H9 (cell line): ENCODE measurements at places on chromosomes 4 and X. TPM values are rescaled to one million over a fixed set of nuclear protein-coding genes. Genes with fewer than 3 reads are reported as not detected.

MTHFD2L gene
- total RNA-seq, result 10.0 and 11.6 TPM in 2 replicates

ADH7 gene
- total RNA-seq, result not detected in 2 replicates

MMRN1 gene
- not detected in 2 replicates for total RNA-seq

PRKG2 gene
- total RNA-seq, result 1.6 and 1.9 TPM in 2 replicates

GYG2 gene
- total RNA-seq, result 95.9 and 99.9 TPM in 2 replicates

LAS1L gene
- total RNA-seq, result 72.1 and 72.9 TPM in 2 replicates

EDA gene
- 7.7 and 8.1 TPM in 2 replicates for total RNA-seq

MGARP gene
- 4.0 and 4.3 TPM in 2 replicates for total RNA-seq

SLC38A5 gene
- total RNA-seq, result 25.1 and 28.3 TPM in 2 replicates

L1CAM gene
- total RNA-seq, result 19.9 and 22.7 TPM in 2 replicates

DNA sequence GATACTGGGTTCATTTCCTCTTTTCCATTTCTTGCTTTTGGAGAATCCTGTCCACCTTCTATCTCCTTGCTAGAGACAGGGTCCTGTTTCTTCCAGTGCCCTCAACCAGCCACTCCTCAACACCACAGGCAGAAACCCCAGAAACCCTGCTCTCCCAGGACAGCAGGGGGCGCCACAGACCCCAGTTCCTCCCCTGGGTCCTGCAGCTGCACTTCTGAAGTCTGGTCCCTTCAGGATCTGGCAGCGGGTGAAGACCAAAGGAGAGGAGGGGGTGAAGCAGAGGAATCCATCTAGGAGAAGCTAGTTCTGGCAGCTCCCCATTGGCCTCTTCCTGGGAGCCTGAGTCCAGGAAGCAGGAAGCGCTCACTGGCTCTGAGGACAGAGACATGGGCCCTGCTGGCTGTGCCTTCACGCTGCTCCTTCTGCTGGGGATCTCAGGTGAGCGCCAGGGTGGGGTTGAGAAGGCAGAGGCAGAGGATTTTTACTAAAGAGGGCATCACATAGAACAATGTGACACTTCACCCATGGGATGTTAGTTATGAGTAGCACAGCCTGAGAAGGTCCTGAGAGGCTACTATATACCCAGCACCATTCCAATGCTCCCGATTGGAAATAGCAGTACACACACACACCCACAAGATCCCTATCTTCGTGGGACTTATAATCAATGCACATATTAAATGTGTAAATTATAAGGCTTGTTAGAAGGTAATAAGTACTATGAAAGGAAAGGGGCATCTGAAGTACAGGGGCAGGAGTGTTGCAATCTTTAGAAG is at the start of gene PRSS48:
Gene PRSS48 (plus strand): TSS at position 375 of the 776 bp plus-strand sequence. CDS start 12 bp downstream, at position 387.
- peak; percentile 93 for DNase-seq

- DNase-seq, result peak; percentile 53
Measured at GRCh38 chrX:131827935-131828334, 195.2 kb upstream of the STK26 start.

GRCh38 chr4:95087657-95088455 is 330.1 kb downstream of the BMPR1B start:
- no peak for DNase-seq

GRCh38 chr4:34170946-34171345 is 2073.4 kb downstream of the ARAP2 start:
- no peak for DNase-seq

GRCh38 chr4:83124111-83124780 is 9.7 kb upstream of the PLAC8 start:
- no peak for DNase-seq

DNA sequence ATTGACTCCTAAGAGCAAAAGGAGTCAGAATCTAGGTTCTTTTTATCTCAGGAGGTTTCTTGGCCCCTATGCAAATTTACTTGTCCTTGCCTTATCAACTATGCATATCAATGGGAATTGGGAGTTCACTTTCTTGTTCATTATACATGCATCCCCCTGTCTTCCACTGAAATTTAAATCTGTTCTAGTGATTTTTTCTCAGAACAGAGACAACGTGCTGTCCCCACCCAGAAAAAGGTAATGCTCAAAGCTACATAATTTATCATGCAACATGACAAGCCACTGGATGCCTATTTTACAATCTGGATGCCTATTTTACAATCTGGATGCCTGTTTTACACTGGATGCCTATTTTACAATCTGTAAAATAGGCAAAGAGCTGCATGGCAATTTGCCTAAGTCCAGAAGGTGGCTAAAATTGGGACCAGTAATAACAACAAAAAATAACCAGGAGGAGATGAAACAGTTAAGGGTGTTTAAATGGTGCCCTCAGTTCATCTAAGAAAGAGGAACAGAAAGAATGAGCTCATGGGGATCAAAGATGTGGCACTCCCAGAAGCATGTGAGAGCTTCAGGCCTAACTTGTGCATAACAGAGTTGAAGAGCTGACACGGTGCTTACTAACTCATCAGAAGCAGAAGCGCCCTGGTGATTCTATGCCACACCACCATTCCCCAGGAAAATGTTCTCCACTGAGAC is 537.8 kb upstream of the BOD1L1 start:
- DNase-seq, result no peak

DNA sequence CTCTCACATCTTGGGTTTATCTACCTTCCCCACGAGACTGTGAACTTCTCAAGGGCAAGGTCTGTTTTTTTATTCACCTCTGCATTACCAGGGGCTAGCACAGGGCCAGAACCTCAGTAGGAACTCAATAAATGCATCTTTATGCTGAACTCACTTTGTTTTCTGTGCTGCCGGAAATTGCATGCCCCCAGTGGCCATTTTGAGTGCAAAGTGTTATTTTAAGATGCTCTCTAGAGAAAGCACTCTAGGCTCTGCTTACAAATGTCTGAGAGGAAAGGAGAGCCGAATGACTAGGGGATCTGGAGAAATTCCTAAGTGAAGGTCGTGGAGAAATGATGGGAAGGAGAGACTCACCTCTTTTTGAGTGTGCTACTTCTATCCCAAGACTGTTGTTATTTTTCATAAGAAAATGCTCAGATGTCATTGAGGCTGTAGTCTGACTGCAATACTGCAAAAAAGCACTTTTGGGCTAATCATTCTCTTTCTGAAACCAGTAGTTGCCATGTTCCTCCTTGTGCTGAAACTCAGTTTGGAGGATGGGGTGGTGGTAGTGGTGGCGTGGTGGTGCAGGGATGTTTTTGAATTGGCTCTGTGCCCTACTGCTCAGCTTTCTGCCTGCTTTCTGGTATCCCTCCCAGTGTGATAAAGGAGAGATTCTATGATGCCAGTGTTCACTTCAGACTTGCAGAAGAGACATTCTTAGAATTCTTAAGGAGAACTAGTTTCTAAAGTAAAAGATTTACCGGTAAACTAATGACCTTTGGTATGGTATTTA is 41.3 kb downstream of the DOCK11 start:
- DNase-seq, result no peak

- DNase-seq, result no peak
Measured at GRCh38 chr4:39609454-39609931, 29.2 kb downstream of the SMIM14 start.

DNA sequence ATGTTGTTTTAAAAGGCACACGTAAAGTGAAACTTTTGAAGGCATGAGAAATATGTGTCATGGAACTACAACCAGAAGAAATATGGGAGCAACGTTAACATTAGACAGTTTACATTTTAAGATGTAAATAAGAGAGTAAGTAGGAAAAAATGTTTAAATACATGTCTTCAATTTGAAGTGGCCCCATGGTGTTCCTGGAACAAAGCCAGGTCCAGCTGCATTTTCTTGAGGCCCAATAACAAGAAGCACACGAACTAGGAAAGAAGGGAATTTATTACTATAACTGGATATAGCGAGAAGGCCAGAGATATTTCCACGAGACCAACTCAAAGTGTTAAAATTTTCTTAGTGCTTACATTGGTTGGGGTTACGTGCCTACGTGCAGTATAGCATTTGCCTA is 458.1 kb downstream of the KCTD8 start:
- DNase-seq, result no peak

- DNase-seq, result peak; percentile 92
Measured at GRCh38 chr4:154743683-154744340, at the start of gene LRAT. LRAT (plus strand) TSS chr4:154744000; CDS start chr4:154744327, 327 bp downstream.

- DNase-seq, result no peak
Measured at GRCh38 chrX:109855501-109855900, 122.4 kb upstream of the ACSL4 start.

GRCh38 chr4:1783970-1784369 is 9.1 kb upstream of the FGFR3 start:
- DNase-seq, result no peak

- no peak for DNase-seq
Measured at GRCh38 chr4:165516281-165516833, 137.5 kb downstream of the CPE start.

DNA sequence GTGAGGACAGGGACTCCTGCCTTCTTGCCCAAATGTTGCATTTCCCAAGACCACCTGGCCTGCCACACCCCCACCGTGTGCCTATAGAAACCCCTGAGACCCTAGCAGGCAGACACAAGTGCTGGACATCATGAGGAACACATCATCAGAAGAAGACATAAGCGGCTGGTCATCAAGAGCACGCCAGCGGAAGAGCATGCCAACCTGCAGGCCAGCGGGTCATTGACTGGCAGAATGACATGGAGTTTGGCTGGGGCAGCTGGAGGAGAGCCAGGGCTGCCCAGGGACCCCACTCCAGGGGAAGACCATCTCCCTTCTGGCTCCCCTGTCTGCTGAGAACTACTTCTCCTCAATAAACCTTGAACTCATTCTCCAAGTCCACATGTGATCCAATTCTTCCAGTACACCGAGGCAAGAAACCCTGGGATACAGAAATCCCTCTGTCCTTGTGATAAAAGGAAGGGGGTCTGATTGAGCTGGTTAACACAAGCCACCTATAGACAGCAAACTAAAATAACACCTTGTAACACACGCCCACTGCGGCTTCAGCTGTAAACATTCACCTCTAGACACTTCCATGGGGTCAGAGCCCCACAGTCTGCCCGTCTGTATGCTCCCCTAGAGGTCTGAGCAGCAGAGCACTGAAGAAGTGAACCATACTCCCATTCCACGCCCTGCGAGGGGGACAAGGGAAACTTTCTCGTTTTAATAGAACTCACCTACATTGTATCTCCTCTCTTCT is 164.8 kb upstream of the EMCN start:
- peak; percentile 49 for DNase-seq

GRCh38 chrX:51899741-51900140 is 6.3 kb downstream of the MAGED1 start:
- DNase-seq, result no peak

DNA sequence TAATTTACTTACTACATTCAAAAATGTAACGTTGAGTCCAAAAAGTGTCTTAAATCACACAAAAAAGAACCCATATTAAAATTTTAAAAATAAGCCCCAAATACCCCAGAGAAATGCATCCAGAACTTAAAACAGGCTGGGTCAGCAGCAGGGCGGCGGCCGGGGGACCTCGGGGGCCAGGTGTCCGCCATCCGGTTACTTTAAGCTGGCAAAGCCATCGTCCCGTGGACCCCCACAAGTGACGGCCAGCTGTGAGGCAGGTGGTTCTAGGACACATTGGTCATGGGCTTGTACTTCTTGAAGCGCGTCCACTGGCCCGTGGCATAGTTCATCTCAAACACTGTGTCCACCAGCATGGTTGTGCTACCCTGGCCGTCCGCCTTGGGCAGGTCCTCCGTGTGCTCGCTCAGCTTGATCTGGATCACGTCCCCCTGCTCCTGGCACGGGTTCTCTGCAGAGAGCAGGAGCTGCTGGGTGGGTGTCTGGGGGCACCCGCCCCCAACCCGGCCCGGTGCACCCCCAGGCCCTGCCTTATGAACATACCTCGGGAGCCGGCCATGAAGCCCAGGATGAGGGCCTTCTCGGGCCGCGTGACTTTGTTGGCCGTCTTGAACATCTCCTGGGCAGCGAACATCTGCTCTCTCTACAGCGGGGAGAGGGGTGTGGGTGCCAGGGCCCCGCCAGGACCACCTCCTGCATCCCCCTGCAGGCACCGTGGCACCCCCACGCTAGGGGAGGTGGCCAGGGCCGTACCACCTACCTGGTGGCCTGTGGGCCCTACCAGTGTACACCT is 25.5 kb downstream of the NELFA start:
- no peak for DNase-seq

DNA sequence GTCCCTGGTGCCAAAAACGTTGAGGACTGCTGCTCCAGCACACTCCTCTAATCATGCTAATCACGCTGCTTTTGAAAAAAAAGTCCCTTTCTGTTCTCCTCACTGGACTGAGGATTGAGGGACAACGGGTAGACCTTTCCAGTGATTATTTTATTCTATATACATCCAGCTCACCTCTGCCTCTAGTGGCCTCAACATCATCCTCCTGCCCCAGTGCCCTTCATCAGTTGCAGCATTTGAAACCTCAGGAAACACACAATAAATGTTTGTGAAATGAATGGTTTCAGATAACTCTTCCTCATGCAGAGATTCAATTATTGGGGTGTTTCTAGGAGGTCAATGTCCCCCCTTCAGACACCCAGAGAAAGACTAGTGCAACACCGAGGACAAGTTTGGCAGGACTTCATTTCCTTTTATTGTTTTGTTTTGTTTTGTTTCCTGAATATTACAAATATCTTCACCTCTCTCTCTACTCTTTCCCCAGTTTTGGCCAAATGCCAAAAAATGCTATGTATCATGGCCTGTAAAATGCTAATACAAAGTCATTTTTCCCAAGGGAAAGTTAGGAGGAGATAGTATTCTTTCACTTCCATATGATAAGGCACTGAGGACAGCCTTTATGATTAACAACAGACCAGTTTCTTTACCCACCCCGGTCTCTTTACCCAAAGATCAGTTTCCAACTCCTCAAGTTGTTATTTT is 460.1 kb upstream of the SLIT2 start:
- DNase-seq, result no peak

DNA sequence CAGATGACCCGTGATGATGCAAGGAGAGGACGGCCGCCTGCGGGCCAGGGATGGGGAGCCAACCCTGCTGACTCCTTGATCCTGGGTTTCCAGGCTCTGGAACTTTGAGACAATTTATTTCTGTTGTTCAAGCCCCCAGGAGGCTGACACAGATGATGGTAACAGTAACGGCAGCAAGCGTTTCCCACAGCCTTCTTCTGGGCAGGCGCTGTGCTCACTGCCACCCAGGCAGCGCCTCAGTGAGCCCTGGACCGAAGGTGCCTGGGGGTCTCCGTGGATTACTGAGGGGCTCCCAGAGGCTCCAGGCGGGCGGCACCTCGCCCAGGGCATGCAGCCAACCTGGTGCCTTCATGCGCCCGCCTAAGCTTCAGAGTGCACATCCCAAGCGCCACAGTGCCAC is 103.9 kb upstream of the AFAP1 start:
- DNase-seq, result no peak

GRCh38 chr4:14336656-14337055 is 665.6 kb upstream of the CPEB2 start:
- no peak for DNase-seq

DNA sequence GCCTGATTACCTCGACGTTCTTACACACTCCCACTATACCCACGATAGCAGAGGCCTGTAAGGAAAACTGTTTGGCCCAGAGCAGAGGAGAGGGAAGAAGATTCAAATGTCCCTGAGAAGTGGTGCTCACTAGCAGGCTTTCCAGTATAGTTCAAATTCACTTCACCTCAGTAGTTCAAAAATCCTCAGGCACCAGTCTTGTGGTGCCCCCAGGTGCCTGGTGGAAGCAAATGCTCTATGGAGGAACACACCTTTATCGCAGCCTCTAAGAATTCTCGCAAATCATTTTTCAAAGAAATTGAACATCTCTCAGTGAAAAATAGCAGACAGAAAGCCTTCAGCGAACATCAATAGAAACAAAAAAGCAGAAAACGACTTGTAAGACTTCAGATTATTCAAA is 12.2 kb upstream of the MTMR1 start:
- DNase-seq, result no peak

- DNase-seq, result no peak
Measured at GRCh38 chr4:101104312-101105052, 242.8 kb downstream of the PPP3CA start.
